ENCODE measurements at places on chromosomes 3 and 15.
A peak's percentile ranks its signal among the peaks of the same experiment; 100 is the strongest.

DNA sequence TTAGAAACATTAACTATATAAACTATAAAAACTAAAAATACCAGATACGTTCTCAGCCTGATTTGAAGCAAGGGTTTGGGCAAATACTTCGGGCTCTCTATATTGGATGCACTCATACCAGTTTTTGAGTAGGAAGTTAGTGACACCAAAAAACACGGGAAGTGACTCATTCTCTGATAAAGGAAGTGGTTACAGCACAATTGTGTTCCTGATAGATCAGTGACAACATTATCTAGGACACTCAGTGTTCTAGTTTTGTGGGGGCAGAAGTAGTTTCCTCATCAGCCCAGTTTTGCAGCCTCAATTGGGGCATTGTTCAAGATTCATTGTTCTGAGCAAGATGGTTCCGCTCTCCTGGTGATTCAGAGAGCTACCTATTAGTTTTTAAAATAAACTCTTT, 469.6 kb upstream of the DPPA4 start:
- peak; percentile 82 for DNase-seq

DNA sequence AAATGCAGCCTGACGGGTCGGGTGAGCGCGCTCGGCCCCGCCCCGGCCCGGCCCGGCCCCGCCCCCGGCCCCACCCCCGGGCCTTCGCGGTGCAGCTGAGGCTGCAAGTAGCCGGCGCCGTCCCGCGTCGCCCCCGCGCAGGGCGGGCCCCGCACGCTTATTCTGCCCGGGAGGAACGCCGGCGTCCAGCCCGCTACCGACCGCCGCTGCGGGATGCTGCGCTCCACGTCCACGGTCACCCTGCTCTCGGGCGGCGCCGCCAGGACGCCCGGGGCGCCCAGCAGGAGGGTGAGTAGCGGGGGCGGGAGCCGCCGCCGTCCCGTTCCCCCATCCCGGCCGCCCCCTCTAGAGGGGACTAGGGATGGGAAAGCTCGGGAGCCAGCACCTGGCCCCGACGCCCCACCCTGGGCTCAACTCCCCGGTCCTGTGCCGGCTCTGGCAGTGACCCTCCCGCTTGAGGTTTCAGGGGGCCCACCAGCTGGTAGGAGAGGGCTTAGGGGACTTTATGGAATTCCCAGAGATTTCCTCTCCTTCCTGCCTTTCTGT, at the start of gene MYZAP:
Gene MYZAP, plus strand, starts transcription at position 83 of the 546 bp plus-strand sequence. Its CDS starts 131 bp downstream, at position 214.
- peak; percentile 38 for DNase-seq

GRCh38 chr3:128503164-128503651, 10.2 kb upstream of the GATA2 start:
- no peak for DNase-seq

DNA sequence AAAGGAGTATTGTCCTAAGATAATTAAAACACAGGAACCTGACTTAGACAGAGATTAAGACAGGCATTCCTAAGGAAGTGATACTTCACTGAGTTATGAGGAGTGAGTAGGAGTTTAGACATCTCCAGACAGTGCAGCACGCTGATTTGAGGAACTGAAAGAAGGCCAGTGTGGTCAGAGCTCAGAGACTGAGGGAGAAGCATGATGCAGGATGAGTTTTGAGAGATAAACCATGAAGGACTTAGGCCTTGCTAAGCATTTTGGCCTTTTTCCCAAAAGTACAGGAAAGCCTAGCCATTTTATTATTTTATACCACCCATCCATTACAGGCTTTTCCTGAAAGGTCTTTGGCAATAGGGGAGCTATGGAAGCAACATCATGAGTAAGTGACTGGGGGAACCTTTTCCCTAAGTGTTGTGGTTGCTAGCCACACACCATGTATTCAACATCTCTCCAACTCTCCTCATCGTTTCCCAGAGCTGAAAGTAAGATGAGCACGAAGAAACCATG, 375.6 kb upstream of the TPRG1 start:
- no peak for DNase-seq

DNA sequence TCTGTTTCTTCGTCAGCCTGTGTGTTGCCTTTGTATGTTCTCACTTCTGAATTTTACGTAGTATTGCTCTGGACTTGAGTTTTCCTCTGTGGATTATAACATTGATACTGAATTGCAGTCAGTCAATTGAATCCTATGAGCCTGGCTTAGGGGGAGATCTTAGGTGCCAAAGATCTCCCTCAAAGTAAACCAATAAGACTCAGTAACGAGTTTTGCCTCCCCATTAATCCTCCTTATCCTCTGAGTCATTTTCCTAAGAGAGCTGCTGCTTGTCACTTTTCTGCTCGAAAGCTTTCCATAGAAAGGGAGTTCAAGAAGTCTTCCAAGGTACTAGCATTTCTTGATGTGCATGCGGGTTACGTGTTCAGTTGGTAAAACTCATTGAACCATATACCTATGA, 126.4 kb downstream of the CHDH start:
- DNase-seq, result no peak

GRCh38 chr3:170425491-170426239, 7.0 kb downstream of the CLDN11 start:
- DNase-seq, result no peak

GRCh38 chr3:41044523-41044922, 154.8 kb upstream of the CTNNB1 start:
- no peak for DNase-seq

DNA sequence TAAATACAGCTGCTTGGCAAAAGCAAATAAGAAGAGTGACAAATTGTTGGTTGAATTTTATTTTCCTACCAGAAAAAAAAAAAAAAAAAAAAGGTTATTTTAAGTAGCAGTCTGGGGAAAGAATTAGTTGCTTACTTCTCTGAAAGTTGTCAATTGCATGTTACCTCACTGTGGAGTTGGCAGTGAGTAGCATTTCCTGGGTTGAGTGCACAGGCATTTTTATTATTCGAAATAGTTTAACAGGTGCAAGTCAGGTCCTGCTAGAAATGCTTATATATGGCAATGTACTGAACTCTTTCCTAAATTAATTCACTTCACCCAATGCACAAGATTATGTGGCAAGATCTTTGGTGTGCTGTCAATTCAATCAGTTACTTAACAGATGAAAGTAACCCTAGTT, 680.6 kb downstream of the EPHA3 start:
- no peak for DNase-seq

DNA sequence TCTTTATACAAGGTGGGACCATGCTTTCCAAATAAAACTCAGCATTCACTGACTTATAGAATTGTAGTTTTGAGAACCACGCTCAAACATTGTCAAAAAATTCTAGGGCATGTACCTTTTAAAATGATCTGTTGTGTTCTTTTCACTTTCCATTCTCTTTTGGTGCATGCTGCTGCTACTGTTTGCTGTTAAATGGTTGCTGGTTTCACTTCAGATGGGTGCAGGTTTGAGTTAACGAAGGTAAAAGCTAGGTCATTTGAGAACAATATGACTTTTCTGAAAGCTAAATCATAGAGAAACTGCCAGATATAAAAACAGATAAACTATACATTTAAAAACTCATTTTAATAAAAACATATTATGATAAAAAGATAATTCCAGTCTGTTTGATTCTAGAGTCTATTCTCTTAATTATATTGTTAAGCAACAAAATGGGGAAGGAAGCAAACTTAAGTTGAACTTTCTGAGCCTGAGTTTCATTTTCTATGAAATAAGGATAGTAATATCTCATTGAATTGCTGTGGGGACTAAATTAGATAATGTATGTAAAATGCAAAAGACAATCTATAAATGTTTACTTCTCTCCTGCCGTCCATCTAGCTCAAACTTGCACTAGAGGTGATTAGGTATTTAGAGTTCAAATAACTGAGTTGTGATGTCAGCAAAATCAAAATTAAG, 82.4 kb downstream of the OXSM start:
- DNase-seq, result no peak

DNA sequence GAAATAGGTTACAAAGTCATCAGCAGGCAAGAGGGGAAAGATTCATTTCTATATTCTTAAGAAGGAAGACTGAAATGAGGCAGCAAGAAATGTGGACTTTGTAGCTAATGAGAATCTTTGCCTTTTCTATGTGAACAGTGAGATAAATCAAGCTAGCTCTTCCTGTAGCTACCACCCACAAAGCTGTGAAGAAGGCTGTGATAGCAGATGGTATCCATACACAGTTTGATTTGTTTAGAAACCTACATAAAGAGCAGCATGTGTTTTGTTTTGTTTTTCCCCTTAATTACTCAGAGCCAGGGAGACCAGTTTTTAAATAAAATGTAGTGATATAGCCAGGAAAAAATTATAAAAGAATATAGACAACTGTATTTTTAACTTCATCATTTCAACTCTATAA, 45.5 kb downstream of the TEX9 start:
- DNase-seq, result no peak

GRCh38 chr3:70231266-70231701, 81.2 kb downstream of the MDFIC2 start:
- DNase-seq, result no peak

DNA sequence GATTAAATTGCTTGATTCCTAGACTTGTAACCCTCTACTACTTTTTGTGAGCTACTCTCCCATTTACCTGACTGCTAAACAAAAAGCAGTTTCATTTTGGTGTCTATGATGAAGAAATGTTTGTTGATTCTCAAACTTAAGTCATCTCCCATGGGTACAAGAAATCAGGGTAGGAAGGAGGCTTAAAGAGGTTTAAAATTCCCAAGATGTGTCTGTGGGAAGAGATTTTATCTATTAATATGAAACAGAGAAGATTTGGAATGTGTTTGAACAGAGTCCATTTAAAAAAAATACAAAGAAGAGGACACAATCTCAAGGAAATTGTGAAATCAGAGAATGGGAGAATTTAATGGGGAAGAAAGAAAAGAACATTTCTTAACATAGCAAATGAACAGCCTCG, 14.8 kb downstream of the P3H2 start:
- no peak for DNase-seq

- DNase-seq, result no peak
Observed at GRCh38 chr15:58465866-58466517, 34.2 kb downstream of the LIPC start.

GRCh38 chr15:51046799-51047449, 47.8 kb downstream of the TNFAIP8L3 start:
- DNase-seq, result no peak
